ENCODE measurements at places on chromosomes 13 and 19.

GRCh38 chr13:51297556-51297955 lies 41.9 kb upstream of the SERPINE3 start:
- no peak for DNase-seq

DNA sequence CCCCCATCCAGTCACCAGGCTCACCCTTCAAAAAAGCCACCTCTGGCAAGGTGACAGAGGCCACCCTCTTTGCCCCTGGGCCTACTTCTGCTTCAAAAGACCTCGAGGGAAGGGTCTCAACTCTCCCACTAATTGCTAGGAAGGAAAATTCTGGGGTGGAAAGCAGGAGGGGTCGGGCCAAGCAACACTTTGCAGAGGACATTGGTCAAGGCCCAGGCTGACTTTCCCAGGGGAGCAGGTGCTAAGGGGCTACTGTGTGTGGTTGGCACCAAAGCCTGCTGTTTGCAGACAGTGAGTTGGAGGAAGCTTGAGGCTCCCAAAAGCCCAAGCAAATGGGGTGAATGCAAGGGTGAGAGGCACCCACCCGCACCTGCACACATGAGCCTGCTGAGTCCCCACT lies 28.6 kb upstream of the VSTM2B start:
- no peak for DNase-seq

GRCh38 chr19:27906081-27906480 lies 1306.9 kb downstream of the UQCRFS1 start:
- DNase-seq, result no peak

DNA sequence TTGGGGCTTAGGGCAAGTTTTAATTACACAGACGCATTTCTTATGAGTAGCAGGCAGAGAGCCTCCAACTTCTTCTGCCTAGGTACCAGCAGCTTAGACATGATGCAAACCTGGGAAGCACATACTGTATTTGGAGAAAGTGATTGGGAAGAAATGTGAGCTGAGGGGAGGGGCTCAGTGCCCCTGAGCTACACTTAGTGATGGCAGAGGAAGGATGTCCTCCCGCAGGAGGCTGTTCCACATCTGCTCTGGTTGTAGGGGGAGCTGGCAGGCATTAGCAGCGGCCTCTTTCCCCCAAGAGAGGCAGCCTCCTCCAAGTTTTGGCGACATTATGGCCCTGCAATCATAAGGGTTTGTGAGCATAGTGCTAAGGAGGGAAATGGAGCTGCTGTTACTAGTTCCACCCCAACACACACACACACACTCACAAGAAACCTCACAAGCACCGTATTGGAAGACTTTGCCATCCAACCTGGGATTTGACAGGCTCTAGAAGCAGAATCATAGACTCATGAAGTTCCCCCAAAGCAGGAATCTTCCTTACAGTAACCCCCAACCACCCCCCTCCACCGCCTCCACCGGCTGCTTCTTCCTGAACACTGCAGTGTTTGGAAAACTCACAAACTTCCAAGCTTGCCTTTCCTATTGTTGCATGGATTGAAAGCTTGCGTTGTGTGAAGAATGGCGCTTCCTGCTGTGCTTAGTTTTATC lies 3.3 kb downstream of the ALOX5AP start:
- DNase-seq, result no peak

GRCh38 chr13:98575904-98576199 lies 1.1 kb downstream of the STK24 start:
- DNase-seq, result no peak

GRCh38 chr19:4566402-4567051 lies 7.0 kb upstream of the SEMA6B start:
- peak; percentile 61 for DNase-seq

DNA sequence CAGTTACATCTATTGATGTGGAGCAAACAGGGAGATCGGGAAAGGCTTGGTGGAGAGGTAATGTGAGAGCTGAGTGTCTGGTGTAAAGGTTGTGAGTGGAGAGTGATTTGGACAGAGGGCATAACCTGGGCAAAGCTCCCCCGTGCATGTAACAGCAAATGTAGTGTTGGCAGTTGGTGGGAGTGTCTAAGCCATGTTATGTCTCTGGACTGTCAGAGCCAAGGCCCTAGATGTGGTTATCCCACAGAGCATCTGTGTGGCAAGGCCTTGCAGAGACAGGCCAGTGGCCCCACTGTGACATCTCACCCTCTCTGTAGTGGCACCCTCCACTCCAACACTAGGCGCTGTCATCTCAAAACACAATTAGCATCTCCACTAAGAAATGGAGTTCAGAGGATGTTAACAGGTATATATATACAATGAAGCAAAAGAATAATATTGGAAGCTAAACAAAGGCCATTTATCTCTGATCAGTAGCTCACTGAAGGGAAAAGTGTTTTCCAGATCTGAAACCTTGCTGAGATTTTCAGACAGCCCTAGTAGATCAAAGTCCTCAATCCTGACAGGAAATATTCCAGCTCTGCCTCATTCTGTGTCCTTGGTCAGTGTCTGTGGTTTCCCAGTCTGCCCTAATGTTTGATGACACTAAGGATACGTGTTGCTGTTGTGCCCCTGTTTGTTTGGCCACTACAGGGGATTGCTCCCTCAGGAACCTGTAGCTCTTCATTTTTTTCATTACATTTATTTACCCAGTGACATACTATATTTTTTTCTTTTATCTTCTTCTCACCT lies 20.2 kb downstream of the POLR1D start:
- no peak for DNase-seq

GRCh38 chr19:30450100-30450499 lies 77.9 kb downstream of the ZNF536 start:
- no peak for DNase-seq

GRCh38 chr13:36086117-36086516 lies 45.1 kb downstream of the DCLK1 start:
- DNase-seq, result peak; percentile 50

- DNase-seq, result no peak
Measured at GRCh38 chr13:92224052-92224821, 825.8 kb downstream of the GPC5 start.
